WTC11 (cell line): ENCODE measurements at places on chromosomes 16 and 17.

DNA sequence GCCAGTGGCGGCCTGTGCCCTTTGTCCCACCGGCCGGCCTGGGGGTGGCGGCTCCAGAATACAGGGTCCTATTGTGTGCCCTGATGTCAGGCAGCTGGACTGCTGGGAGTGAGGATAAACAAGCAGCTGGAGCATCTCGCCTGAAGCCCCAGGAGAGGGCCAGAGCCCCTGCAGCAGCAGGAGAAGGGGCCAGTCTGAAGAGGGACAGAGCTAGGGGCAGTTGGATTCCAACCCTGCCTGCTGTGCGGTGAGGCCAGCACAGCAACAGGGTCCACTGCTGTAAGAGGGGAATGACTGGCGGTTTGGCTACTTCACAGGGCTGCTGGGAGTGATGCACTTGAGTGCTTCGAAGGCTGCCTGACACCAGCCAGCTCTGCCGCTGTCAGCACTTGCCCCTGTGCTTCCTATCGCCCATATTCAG, 25.0 kb downstream of the RAB11FIP4 start:
- DNase-seq: no peak

DNA sequence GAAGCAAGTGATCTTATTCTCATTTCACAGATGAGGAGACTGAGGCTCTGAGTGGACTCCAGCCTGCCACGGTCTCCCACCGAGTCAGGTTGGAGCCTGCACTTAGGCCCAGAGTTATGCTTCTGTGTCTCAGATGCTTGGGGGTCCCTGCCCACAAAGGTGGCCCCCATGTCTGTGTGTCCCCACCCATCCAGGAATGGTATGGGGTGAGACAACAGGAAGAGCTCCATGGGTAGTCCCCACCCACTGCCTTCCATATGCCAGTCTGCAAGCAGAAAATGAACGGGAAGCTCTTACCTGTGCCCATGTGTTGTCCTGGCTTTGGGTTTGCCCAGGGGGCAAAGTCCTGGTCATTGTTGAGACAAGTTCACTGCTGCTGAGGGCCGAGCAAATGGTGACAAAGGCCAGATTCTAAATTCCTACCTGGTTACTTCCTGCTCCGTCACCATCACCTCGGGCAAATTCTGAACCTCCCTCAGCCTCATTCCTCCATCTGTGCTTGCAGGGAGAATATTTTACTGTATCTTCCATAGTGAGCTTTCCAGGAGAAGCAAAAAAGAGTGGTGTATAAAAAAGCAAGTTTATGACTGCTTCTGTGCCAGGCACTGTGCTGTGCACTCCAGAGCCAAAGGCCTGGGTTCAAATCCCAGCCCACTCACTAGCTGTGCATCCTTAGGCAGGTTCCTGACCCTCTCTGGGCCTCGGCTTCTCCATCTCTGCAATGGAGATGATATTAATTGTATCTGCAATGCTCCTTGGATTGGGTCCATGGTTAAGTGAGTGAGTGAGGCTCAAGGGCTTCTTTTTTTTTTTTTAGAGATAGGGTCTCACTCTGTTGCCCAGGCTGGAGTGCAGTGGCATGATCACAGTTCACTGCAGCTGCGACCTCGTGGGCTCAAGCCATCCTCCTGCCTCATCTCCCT, 9.3 kb downstream of the IL4R start:
- DNase-seq: no peak

DNA sequence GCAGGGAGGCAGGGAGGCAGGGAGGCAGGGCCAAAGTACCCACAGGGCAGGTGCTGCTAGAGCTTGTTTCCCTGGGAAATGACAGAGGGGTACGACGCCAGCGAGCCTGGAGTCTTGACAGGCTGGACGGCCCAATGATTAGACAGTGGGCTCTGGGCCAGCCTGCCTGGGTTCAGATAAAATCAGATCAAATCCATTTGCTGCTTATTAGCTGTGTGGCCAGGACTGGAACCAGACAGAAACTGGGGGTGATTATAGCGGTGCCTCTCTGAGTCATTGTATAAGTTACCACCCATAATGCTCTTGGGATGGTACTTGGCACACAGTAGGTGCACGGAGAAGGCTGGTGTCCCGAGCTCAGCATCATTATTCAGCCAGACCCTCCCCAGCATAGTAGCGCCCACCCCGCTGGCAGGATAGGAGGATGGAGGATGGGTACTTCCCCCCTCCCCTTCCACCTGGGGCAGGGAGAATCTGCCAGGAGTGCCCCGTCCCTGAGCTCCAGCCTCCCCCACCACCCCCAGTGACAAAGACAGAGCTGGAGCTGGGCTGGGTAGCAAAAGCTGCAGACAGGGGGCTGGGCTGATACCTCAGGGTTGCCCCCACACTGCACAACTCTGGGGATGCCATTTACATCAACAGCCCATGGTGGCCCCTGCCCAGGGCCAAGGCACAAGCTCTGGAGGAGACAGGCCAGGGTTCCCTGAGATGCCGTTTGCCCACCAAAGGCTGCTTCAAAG, 77.6 kb upstream of the TNRC6C start:
- DNase-seq: no peak

- no peak for DNase-seq
These were observed 1265.1 kb downstream of the CDH8 start for GRCh38 chr16:60771138-60771537.

- DNase-seq: no peak
These were observed 76.9 kb downstream of the RAI1 start for GRCh38 chr17:17757956-17758845.

- peak; percentile 75 for DNase-seq
These were observed 209.9 kb downstream of the PRKCB start for GRCh38 chr16:24045641-24046040.

DNA sequence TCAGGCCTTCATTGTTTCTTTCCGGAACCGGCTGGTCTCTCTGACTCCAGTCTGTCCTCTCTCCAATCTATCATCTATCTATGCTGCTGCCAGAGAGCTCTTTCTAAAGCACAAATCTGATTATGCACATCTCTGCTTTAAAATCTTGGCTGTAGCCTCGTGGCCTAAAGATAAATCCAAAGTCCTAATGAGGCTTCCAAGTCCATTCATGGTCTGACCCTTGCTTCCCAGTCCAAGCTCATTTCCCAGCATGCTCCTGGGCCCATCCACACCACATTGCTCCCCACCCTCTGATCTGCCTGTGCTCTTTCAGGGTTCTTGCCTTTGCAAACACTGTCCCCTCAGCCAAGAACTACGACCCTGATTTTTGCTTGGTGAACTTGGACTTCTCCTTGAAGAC, 21.5 kb upstream of the PHB1 start:
- no peak for DNase-seq

DNA sequence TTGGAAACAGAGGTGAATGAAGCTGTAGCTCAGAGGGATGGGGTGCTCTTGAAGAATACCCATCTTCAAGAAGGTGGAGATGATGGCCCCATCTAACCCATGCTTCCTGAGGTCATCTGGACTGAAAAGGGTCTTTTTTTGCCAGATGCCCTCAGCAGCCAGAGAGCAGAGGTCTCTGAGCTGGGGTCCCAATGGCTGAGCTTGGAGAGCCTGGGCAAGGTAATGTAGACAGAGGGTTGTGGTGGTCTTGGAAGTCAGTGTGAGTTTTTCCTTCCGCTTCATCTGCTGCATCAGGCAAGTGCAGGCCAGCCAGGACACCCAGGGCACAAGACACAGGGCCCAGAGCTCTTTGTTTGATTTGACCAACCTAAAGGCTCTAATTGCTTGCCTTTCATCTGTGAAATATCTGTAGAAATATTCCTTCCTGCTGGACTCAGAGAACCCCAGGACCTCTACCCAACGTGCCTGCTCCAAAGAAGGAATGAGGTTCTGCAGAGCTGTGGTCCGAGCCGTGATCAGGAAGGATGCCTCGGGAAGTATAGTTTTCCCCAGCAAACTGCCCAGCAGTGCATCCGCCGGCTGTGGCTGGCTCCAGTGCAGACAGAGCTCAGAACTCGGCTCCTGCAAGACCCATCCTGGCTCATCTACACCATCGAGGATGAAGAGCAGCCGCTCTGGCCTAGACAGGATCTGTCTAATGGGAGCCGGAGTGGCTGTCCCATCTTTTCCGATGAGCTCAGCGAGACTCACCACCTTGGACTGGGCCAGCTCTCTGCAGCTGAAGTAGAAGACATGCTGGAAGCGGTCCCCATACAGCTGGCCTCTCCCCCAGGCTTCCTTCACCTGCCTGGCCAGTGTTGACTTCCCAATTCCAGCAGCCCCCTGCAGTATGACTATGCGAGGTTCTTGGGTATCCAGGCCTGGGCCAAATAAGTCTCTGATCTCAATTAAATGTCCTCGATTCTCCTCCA, 25.2 kb downstream of the NLRP1 start:
- no peak for DNase-seq

DNA sequence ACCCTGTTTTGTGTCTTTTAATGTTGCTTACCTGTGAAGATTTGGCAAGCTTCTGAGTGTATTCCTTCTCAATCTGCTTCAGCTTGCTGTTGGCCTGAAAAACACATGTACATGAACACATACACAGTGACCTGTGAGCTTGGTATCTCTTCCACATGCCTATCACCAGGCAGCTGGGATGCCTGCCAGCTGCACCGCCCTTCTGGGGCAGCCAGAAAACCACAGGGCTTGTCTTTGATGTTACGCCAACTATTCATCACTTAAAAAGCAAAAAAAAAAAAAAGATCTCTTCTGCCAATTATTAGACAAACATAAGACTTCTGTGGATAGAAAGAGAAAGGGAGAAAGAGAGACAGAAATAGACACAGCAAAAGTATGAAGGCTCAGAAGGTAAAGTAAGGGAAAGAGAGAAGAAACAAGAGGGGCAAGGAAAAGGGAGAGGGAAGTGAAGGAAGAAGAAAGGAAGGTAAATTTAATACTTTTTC, 189.2 kb upstream of the AXIN2 start:
- DNase-seq: no peak

- DNase-seq: no peak
These were observed 6.0 kb downstream of the FHOD1 start for GRCh38 chr16:67241008-67241900.

GRCh38 chr16:75044800-75045361, 46.1 kb downstream of the ZNRF1 start:
- DNase-seq: no peak

DNA sequence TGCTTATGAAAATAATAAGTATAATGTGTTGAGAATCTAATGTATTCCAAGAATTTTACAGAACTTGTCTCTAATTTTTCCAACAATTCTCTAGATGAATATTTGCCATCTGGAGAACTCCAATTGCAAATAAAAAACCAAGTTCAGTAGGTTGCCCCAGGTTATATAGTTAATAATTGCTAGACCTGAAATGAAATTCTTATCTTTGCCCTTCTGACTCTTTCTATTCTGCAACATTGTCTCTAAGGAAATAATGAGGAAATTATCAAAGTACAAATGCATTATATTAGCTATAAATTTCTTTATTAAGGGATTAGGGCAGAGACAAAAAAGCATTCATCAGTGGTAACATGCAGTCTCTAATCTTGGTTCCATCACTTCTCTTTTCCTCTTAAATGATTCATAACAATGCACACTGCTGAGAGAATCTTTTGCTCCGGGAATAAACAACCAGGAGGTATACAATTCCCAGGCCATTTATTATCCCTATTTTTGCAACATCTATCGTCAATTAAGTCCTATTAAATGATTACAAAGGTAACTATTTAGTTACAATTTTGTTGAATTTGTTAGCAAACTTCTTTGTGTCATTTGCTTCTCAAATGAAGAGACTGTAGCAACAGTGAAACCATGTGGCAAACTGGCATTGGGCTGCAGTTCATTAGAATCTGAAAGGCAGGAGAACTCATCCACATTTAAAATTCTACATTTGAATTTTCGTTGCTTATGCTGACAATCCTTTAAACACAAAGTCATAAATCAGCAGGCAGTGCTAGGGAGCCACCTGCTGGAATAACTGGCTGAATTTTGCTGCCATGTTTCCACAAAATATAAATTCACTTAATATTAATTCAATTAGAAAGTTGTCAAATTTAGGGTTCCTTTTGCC, 349.6 kb downstream of the KIF2B start:
- DNase-seq: peak; percentile 28

- DNase-seq: no peak
These were observed 40.4 kb downstream of the ZNF778 start for GRCh38 chr16:89257757-89258465.

GRCh38 chr17:65254166-65254565, 117.0 kb downstream of the RGS9 start:
- DNase-seq: no peak

- no peak for DNase-seq
These were observed 1.4 kb downstream of the MCRIP2 start for GRCh38 chr16:643050-643368.

DNA sequence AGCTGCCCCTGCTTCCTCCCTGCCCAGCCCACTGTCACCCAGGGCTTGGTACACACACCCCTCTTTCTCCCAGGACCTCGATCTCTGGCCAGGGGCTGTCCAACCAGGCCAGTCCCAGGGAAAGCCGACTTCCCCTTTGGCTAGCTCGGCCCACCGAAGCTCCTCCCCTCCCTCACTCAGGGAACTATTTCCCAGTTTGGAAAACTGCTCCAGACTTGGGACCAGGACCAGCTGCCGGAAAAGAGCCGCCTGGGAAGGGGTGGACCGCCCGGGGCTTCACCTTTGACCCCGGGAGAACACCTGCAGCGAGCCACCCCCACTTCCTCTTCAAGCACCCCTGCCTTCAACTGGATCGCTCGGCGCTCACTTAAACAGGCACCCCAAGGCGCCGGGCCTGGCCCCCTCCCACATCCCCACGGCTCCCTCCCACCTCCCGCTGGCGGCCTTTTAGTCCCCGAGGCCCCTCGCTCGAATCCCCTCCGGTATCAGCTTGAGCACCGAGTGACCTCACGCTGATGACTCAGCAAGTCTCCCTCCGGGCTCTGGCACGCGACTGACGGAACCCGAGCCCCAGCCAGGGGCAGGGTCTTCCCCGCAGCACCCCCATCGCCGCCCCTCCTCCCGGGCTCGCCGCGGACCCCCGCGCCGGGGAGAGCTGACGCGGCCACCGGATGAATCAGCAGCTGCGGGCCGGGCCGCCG, 934 bp downstream of the MAFG start:
- DNase-seq: peak; percentile 65

DNA sequence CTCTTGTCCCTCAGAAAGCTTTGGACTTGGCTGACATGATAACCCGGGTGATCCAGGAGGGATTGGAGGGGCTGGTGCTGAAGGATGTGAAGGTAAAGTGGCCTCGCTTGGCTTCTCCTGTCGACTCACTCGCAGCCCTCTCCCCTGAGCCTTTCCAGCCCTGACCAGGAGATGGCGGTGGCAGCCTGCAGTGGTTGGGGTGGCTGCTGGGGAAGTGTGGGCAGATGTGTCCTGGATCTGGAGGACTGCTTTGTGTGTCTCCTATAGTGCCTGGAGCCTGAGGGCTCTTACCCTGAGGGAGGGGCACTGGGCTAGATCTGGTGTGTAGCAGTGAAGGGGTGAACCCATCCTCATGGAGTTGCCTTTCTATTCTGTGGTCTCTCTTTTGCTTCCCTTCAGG, 17.9 kb downstream of the LIG3 start:
- peak; percentile 79 for DNase-seq
